ENCODE measurements at places on chromosomes 4 and X. TPM values are rescaled to one million over a fixed set of nuclear protein-coding genes. Genes with fewer than 3 reads are reported as not detected.

DNA sequence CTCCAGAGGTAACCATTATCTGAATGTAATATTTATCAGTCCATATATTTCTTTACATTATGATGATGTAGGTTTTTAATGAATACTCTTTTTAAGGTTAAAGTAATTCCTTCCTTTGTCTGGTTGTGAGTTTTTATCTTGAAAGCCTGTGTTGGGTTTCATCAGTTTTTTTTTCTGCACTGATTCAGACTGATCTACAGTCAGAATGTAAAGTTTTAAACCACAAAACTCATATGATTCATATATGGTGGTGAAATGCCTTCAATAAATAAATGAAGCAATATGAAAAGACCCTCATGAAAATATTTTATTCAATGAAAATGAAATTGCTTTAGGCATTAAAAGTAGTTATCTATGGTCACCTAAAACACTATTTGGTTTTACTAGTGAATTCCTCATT is 47.1 kb downstream of the SORBS2 start:
- no peak for DNase-seq

DNA sequence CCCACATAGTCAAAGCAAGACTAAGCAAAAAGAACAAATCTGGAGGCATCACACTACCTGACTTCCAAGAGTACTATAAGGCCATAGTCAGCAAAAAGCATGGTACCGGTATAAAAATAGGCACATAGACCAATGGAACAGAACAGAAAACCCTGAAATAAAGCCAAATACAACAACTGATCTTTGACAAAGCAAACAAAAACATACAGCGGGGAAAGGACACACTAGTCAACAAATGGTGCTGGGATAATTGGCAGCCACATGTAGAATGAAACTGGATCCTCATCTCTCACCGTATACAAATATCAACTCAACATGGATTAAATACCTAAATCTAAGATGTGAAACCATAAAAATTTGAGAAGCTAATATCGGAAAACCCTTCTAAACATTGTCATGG is 819.3 kb upstream of the FRG1 start:
- no peak for DNase-seq

DNA sequence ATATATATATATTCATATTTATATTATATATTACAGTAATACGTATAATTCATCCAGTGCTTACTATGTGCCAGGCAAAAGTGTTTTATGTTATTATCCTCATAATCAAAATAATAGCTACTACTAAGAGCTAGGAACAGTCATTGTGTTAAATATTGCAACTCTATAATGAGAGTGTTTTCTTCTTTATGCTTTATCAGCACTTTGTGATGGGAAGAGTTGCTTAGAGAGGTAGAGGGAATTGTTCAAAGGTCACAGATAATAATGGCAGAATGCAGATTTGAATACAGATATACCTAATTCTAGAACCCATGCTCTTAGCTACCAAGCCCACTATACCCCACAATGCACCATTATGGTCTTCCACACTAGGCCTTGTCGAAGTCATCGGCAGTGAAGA is 318.8 kb upstream of the PPARGC1A start:
- DNase-seq = no peak

DNA sequence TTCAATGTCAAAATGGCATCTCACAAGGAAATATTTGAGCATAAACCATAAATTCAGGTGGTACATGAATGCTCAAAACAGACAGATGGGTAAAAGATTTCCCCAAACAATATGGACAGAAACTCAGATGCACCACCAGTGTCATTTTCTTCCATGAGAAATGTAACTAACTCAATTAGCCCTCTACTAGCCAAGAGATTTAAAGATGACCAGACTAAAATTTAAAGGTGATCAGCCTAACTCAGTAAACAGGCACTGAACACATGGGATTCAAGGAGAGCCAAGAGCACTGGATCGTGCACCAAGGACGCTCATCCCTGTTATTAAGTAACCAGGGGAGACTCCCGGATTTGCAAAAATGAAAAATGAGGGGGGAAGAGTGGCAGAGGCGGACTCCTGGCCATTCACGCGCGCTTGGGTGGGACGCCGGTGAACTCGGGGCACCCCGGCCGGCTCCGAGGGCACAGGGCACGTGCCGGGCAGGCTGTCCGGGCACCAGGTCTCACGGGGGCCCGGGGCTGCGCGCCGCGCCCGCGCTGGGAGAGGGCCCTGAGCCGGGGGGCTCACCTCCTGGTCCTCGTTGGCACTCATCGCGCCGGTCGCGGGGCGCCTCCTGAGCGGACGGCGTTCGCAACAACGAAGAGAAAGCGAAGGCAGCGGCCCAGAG is 490 bp downstream of the RWDD4 start:
- DNase-seq = no peak

DNA sequence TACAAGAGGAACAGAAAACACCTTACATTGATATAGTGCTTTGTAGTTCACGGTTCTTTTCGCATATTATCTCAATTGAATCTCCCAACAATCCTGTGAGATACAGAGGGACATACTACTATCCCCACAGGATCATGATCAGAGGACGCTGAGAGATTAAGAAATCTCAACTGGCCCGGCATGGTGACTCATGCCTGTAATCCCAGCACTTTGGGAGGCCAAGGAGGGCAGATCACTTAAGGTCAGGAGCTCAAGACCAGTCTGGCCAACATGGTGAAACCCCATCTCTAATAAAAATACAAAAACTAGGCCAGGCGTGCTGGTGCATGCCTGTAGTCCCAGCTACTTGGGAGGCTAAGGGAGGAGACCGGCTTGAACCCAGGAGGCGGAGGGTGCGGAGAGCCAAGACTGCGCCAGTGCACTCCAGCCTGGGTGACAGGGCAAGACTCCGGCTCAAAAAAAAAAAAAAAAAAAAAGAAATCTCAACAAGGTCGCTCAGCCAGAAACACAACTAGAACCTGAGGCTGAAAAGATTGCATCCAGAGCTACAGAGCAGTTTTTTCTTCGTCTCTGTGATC is 7.4 kb downstream of the APOO start:
- DNase-seq = no peak

DNA sequence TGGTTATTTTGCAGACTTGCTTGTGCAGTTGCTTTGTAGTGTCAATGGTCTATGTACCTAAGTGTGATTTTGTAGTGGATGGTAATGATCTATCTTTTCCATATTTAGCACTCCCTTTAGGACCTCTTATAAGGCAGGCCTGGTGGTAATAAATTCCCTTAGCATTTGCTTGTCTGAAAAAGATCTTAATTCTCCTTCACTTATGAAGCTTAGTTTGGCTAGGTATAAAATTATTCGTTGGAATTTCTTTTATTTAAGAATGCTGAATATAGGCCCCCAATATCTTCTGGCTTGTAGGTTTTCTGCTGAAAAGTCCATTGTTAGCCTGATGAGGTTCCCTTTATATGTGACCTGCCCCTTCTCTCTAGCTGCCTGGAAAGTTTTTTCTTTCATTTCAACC is 10.6 kb upstream of the HSD17B13 start:
- no peak for DNase-seq

GRCh38 chr4:40301603-40302002 is 33.5 kb upstream of the CHRNA9 start:
- DNase-seq = peak; percentile 90

GRCh38 chrX:46547857-46548256 is 2.6 kb upstream of the ZNF674 start:
- no peak for DNase-seq

DNA sequence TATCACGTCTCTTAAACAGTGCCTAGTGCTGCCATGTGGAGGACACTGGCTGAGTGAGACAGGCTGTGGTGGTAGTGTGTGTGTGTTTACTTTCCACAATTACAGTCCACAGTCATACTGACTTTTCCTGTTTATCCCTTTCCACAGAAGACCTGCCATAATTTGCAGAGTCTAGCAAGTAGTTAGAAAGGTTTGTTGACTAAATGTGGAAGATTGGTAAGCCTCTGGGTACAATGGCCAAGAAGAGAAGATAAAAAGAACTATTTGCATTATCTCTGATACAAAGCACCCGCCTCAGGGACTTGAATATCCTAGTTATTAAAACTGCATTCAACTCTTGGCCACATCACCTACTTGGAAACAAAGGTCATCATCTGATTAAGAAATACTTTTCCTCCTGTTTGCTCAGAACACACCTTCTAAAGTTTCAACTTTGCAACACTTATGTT is 89.1 kb downstream of the FAM13A start:
- no peak for DNase-seq

HSFX1 gene
- 2.8 TPM for total RNA-seq

HGFAC gene
- total RNA-seq = not detected

DMRTC1 gene
- total RNA-seq = 0.36 TPM

LRRC66 gene
- total RNA-seq = 0.41 TPM

MAGEB17 gene
- not detected for total RNA-seq

PRRG3 gene
- total RNA-seq = not detected

PABPC1L2A gene
- not detected for total RNA-seq

ARMCX1 gene
- total RNA-seq = 0.39 TPM

DTHD1 gene
- total RNA-seq = 1.2 TPM

Measured in CD4-positive, alpha-beta memory T cell (primary cell).